ENCODE measurements at places on chromosomes 11 and 22.

DNA sequence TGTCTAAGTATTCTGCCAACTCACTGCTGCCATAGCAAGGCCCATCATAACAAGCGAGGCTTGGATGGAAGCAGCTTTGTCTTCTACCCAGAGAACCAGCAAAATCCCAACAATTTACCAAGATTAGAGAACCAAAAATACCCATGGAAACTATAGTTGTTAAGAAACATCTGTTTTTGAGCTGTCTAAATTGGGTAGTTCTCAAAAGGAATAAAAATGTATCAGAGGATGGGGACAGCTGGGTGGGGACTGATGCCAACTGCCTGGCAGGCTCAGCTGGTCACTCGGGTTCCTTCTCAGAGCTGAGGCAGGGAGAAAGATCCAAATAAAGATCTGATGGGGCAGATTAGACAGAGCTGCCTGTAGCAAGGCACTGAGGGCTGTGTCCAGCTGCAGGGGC lies 85.9 kb upstream of the GRK3 start:
- no peak for DNase-seq

DNA sequence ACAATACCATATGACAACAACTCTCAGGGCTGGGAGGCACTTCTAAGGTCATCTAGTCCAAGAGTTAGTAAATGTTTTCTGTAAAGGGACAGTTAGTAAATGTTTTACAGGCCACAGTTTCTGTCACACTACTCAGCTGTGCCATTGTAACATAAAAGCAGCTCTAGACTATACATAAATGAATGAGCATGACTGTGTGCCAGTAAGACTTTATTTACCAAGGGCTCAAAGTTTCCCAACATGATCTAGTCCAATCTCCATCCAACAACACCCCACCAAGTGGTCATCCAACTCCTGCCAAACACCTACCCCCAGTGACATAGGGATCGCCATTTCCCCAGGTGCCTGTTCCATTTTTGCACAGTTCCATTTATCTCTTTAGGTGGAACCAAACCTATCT lies 12.1 kb downstream of the SERGEF start:
- DNase-seq, result no peak

DNA sequence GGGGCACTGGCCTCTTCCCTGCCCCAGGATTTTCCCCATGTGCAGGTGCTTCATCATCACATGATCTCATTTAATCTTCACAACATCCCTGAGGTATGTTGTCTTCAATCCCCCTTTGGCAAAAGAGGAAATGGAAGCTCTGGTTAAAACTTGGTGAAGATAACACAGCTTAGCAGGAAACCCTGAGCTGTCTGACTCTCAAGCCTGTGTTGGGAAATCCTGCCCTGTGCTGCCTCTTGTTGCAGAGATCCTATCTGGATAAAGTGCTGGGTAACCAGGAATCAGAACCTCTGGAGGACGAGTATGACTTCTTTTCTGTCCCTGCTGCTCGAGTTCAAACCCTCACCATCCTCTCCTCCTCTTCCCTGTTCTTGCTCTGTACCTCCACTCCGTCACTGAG lies 13.1 kb upstream of the E2F8 start:
- DNase-seq, result no peak

GRCh38 chr11:3831378-3832239 lies 9.2 kb downstream of the RHOG start:
- no peak for DNase-seq

DNA sequence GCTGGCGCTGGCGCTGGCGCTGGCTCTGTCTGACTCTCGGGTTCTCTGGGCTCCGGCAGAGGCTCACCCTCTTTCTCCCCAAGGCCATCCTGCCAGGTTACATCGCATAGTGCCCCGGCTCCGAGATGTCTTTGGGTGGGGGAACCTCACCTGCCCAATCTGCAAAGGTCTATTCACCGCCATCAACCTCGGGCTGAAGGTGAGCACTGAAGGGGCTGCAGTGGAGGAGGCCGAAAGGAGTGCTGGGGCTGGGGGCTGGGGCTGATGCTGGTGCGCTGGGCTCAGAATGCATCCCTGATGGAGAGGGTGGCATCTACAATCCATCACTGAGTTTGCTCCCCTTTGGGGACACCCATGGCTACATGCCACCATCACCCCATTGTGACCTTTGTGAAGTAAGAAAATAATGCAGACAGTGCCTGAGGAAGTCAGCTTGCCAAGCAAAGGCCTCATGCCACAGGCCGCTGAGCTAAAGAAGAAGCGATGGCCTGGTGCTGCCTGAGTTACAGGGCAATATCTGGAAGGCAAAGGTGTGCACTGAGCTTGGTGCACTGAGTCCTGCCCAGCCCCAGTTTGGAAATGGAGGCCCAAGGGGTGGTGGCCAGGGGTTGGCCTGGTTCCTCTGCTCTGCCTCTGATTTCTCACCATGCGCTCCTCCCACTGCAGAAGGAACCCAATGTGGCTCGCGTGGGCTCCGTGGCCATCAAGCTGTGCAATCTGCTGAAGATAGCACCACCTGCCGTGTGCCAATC lies 620 bp downstream of the SMPD1 start:
- no peak for DNase-seq

DNA sequence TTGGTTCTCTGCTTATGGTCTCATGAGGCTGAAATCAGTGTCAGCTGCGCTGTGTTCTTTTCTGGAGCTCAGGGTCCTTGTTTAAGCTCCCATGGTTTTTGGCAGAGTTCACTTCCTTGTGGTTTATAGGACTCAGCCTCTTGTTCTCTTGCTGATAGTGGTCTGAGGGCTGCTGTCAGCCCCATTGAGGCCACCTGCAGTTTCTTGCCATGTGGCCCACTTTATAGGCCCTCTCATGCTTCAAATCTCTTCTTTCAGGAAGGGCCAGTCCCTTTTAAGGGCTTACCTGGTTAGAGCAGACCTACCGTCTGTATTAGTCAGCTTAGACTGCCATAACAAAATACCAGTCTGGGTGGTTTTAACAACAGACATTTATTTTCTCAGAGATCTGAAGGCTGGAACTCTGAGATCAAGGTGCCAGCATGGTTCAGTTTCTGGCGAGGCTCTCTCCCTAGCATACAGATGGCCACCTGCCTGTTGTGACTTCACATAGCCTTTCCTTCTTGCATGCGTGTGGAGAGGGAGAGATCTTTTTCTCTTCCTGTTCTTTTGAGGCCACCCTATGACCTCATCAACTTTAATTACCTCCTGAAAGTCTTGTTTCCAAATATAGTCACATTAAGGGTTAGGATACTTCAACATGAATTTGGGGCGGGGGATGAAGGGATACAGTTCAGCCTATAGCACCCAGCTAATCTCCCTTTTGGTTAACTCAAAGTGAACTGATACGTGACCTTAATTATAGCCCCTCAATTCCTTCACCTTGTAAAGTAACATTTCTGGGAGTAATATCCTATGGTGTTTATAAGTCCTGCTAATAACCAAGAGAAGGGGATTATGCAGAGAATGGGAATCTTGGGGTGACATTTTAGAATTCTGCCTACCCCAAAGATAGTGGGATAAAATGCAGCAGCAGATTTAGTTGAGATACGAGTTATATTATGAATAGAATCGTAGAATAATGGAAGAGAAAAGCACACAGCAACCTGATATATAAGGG lies 131.8 kb downstream of the UVRAG start:
- DNase-seq, result no peak

GRCh38 chr11:126485021-126485792 lies 129.7 kb downstream of the ST3GAL4 start:
- no peak for DNase-seq

DNA sequence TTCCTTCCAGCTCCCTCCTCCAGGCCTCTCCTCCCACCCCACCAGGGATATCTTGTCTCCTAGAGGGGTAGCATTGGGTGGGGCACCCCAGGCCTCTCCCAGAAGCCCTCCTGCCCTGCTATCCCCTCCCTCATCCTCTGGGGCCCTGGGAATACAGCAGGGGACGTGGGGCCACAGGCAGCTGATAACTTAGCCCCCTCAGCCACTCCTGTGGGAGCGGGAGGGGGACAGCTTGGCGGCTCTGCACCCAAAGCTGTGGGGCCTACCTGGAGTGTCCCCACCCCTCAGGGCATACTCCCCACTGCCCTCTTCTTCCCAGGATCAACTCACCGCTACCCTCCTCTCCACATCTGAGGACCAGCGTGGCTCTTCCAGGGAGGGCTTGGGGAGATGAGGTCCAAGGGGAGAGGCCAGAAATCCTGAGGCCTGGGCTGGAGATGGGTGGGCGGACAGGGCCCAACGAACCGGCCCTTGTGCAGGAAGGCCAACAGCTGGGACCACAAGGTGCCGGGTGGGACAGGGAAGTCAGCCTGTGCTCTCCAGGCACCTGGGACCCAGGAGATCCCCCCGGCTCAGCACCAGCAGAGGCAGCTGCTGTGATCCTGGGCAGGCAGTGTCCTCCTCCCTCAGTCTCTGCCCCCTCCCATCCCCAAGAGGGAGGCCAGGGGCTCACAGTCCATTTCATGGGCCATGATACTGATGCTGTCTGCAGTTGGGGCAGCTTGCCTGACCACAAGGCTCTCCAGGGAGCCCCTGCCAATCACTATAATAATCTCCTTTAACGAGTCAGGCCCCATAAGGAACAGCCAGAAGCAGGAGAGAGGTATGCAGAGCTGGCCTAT lies 23.2 kb downstream of the NEAT1 start:
- no peak for DNase-seq

DNA sequence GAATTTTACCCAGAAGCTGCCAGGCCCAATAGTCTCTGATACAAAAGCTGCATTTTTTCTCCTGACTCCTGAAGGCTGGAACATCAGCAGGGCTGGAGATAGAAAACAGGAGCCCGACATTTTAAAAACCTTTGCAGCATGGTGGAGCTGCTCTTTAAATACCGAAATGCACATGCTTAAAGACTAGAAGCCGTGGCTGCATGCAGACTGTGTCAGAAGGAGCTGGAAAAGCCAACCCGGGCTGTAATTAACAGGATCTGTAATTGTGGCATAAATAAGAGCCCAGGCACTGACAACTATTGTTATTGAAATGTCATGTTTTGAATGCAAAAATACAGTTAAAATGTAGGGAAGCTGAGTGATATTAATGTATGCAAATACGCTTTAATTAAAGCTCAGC lies 304.9 kb upstream of the PLET1 start:
- DNase-seq, result no peak

- DNase-seq, result no peak
Observed at GRCh38 chr11:29562183-29562582, 454.6 kb downstream of the KCNA4 start.

DNA sequence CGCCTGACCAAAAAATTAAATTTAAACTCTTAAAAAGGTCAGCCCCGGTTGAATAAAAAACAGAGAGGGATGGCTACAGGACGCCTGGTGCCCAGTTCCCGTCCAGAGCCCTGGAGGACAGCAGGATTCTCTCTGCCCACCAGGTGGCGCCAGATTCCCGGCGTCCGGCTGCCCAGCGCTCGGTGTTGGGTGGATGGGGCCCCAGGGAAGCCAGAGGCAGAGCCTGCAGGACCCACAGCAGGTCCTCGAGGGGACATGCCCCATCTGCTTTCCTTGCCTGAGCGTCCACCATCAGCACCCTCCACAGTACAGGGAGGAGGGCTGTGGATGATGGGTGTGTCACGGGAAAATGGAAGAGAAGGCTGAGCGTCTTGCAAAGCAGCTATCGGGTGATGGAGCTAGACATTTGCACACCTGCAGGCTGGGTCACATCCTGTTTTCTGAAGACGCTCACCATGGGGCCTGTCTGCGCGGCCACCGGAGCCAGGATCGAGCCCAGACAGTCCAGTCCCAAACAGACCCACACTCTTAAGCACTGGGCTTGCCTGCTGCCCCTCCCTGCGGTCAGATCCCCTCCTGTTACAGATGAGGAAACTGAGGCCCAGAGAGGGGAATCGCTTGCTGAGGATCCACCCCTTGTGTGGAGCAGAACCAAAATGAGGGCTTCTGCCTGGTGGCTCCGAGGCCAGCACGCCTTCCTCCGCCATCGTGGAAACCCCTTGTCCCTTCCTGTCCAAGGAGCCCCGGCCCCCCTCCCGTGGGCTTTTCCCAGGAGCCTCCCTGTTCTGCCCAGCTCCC lies 18.5 kb upstream of the CBX7 start:
- DNase-seq, result peak; percentile 88

DNA sequence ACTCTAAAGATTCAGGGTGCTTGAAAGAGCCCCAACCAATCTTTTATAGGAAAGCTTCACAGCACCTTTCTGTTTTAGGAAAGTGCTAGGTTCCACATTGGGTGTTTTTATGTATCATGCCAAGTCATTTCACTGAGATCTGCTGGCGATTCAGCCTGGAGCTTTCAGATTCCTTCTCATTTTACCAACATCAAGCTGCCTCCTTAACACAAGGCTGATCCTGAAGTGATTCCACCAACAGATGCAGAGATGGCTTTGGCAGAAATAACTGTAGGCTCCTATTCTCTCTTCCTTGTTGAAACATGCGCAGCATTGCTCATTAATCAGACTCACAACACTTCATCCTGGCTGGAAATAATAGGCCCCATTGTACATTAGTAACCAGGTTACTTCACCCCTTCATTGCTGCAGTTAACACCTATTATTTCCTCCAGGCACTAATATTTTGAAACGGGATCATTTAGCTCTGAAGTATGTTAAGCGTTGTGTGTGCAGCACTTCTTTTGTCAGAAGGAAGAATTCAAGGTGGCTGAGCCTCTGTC lies 89.0 kb downstream of the OPCML start:
- no peak for DNase-seq

DNA sequence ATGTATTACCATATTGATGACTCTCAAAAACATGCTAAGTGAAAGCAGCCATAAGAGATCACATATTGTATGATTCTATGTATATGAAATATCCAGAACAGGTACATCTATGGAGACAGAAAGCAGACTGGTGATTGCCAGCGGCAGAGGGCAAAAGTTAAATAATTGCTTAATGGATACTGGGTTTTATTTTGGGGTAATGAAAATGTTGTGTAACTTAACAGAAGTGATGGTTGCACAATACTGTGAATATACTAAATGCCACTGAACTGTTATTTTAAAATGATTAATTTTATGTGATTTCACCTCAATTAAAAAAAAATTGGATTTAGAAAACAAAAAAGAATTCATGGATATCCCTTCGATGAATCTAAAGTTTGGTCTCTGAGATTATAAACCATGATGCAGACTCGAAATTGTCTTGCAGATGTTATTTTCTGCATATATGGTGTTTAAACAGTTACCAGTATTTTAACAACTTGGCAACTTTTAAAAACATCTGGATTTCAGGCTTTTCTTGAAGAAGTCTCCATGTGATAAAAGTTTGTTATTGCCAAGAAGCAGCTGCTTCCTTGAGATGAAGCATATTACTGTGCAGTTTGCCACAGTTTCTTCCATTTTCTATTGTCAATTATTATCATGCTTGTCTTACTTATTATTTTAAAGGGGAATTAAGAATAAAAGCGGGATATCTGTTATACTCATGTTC lies 38.1 kb downstream of the LARGE2 start:
- DNase-seq, result no peak

DNA sequence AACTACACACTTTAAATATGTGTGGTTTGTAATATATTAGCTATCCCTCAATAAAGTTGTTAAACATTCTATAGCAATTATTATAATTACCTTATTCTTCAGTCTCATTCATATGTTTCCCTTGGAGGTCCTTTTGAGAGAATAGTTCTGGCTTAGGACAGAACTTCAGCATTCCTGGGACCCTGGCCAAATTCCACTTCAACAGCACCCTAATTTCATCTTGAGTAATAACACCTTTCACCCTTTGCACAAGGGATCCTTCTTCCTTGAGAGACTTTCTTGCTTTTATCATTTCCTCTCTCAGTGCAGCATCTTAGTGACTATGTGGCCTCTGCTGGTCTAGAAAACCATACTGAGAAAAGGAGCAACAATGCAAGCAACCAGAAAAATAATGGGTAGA lies 255.9 kb downstream of the C11orf87 start:
- no peak for DNase-seq

- no peak for DNase-seq
Observed at GRCh38 chr11:37394236-37394870, 796.3 kb upstream of the RAG2 start.

- no peak for DNase-seq
Observed at GRCh38 chr11:61091373-61092279, 10.7 kb upstream of the CD5 start.

GRCh38 chr11:122871302-122871701 lies 11.3 kb upstream of the JHY start:
- no peak for DNase-seq
